ENCODE measurements at places on chromosomes 13 and 19.

DNA sequence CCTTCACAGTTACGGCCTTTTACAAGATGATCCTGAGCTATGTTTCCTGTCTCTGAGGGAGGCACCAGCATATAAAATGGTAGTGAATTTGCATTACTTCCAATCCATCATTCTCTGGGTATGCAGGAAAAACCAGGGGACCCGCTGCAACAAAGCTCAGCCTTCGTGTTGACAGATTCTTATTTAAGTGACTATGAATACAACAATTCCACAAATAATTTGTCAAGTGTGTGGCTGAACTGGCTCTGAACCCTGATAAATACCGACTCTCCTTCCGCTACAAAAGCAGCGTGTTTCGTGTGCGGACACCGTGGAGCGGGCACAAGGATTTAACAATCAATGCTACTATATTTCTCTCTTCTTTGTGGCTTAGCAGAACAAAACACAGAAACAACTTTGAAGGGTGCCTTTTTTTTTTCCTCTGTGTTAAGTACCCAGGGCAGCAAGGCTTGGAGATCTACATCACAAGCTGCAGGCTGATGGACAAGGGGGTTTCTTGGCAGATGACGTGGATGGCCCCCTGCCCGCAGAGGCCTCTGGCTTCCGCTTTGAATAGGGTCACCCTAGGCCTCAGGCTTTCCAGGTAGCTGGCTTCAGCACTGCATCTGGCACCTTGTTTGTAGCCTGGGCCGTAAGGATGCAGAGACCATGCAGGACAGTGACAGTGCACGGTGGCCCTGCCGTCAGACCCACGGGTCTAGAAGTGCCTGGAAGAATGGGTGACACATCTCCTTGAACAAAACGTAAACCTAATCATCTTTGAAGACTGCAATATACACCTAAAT, 280.5 kb upstream of the TSHZ3 start:
- DNase-seq, result no peak

DNA sequence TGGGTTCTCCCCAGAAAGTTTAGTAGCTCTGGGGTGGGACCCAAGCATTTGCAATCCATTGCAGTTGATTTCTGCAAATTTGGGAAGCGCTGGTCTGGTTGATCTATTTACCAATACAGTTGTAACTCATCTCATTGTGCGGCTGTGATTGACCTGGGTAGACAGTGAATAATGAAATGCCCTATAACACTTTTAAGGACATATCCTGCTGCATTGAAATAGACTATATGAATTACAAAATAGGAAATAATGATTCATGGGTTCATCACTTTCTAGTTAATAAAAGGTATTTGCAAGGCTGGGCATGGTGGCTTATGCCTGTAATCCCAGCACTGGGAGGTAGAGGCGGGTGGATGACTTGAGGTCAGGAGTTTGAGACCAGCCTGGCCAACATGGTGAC, 59.0 kb upstream of the FARP1 start:
- no peak for DNase-seq

GRCh38 chr13:54591540-54591939, 1562.9 kb downstream of the OLFM4 start:
- no peak for DNase-seq

GRCh38 chr13:109036078-109036780, 406.8 kb downstream of the MYO16 start:
- DNase-seq, result no peak

GRCh38 chr19:18846862-18847548, 15.2 kb downstream of the UPF1 start:
- DNase-seq, result peak; percentile 90

DNA sequence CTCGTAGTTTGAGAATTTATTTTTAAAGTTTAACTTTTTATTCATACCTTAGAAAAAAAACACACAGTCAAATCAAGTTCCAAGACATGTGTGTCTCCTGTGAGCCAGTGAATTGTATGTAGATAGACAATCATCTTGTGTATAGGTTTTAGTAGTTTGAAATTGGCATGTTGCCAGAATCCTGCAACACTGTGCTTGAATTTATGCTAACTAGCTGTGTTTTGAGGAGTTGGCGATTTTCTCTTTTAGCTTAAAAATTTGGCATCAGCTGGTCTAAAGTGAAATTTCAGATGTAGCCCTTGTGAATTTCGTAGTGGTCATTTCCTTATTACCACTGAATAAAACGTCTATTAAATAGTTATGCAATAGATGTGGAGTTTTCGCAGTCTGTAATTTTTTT, 213.2 kb downstream of the ATP8A2 start:
- no peak for DNase-seq

DNA sequence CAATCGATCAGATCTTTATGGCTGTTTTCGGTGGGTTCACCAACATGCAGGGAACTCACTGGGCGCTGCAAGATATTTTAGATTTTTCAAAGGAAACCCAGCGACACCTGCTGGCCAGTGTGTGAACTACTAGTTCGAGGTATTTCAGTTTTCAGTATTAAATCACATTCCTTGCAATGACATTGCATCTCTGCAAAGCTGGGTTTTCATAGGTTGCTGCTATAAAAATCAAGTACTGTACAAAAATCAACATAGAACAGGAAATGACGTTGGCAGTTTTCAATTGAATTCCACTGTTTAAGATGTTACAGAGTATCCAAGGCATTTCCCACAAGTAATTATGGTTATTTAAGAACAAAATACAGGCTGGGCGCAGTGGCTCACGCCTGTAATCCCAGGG, 17.6 kb downstream of the LIG1 start:
- peak; percentile 68 for DNase-seq

- DNase-seq, result peak; percentile 16
These were observed 552 bp upstream of the ZNF816 start for GRCh38 chr19:52963247-52963618.

DNA sequence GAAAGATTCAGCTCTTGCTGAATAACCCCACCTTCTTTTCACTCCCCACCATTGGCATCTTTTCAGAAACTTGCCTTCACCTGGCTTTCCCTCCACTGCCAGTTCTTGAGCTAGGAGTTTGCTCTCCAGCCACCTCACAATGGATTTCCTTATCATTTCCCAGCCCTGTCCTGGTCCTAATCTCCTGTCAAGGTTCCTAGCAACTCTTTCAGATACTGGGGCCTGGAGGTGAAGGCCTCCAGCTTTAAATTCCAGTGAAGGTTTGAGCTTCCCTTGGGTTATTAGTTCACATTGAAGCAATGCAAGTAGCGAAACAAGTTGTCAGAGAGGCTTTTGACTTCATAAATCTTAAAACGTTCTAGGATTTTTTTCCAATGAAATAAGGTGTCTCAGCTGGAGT, 320.8 kb upstream of the MAB21L1 start:
- no peak for DNase-seq

DNA sequence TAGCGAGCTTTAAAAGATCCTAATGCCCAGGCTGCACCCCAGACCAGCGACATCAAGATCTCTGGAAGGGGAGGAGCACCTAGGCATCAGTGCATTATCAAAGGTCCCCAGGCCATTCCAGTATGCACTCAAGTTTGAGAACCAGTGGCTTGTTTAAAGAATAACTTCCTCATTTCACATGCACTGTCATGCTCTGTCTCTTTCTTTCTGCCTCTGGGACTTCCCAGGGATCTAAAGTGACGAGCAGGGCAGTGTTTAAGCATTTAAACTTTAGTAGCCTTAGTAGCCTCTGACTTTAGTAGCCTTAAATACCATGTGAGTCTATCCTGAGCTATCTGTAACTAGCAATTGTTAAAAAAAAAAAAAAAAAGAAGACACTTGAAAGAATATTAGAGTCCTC, 8.9 kb upstream of the FARP1 start:
- DNase-seq, result no peak

GRCh38 chr19:55625004-55625326, 599 bp upstream of the ZNF784 start:
- no peak for DNase-seq

- DNase-seq, result no peak
These were observed 11.4 kb downstream of the ZIC2 start for GRCh38 chr13:99992949-99993351.

GRCh38 chr19:575527-576506, 3.4 kb downstream of the BSG start:
- peak; percentile 71 for DNase-seq

GRCh38 chr19:15290166-15290565, 42.2 kb downstream of the BRD4 start:
- DNase-seq, result no peak

GRCh38 chr13:40428354-40428753, 238.1 kb downstream of the FOXO1 start:
- no peak for DNase-seq

GRCh38 chr13:100789481-100789880, 114.9 kb upstream of the TMTC4 start:
- no peak for DNase-seq

DNA sequence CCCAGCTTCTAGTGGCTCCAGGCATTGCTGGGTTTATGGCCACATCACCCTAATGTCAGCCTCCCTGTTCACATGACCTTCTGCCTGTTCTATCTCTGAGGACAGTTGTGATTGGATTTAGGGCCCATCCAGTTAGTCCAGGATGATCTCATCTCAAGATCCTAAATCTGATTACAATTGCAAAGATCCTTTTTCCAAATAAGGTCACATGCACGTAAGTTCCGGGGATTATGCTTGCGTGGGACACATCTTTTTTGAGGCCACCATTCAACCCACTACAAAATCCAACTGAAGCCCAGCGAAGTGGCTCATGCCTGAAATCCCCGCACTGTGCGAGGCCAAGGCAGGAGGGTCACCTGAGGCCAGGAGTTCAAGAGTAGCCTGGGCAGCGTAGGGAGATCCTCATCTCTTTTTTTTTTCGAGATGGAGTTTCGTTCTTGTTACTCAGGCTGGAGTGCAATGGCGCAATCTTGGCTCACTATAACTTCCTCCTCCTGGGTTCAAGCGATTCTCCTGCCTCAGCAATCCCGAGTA, 12.3 kb downstream of the PLD3 start:
- DNase-seq, result no peak

DNA sequence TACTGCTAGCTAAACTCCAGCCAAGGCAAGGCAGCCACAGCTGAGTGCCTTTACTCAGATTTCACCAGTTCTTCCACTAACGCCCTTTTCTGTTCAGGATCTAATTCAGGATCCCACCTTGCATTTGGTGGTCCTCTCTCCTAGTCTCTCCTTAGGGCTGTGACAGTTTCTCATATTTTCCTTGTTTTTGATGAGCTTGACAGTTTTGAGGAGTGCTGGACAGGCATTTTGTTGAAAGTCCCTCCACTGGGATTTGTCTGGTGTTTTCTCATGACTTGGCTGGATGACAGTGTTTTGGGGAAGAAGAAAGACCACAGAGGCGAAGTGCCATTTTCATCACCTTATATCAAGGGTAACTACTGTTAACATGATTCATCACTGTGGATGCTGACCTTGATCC, 162.3 kb upstream of the TSC22D1 start:
- DNase-seq, result no peak

DNA sequence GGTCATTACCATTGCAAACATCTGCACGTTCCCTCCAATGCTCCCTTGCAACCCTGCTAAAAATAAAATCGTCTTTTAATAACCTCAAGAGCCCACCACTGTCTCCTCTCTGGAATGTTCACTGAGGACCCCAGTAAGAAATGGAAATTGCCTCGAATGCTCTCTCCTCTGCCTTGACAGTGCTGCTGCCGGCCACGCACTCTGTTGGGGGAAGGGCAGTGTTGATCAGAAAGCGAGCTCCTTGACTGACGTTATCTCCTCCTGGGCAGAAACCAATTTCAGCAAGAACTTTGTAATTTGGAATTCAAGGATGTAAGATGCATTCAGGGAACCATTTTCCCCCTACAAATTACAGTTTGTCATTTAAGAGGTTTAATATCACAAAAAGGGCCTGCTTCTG, 718.5 kb downstream of the UQCRFS1 start:
- no peak for DNase-seq

DNA sequence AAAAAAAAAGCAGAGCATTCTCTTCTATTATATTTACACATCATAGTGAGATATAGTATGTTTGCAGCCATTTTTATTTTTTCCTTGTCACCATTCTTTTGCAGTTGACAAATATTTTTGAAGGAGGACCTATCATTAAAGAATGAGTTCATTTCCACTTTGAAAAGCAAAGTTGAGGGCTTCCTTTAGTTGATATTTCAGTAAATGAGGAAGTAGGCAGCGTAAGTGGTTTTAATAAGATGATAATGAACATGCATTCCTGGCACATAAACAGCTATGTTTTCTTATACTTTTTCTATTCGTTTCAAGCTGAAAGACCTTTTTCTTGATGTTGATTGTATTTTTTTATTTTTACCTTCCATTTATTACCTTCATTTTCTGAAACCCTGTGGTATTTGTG, 66.2 kb downstream of the ZMYM2 start:
- DNase-seq, result no peak

GRCh38 chr19:41922585-41922984, 5.7 kb downstream of the ERFL start:
- no peak for DNase-seq

- no peak for DNase-seq
These were observed 140.7 kb upstream of the KLF12 start for GRCh38 chr13:74274916-74275315.

DNA sequence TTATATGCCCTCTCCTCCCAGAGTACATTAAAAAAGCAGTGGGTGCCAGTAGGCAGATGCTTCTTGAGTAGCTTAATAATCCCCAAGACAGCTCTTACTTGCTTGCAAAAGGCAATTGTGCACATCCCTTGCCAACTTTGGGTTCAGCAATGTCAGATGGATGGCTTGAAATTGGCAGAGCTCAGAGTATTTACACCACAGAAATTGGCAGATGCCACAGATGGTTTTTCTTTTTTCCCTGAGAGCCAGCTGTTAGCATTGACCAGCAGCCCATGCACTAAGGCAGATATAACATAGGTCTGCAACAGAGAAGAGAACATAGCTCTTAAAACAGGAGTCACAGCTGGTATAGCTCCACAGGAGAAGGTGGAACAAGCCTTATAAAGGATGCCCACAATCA, 18.4 kb upstream of the RNASEH2B start:
- no peak for DNase-seq

DNA sequence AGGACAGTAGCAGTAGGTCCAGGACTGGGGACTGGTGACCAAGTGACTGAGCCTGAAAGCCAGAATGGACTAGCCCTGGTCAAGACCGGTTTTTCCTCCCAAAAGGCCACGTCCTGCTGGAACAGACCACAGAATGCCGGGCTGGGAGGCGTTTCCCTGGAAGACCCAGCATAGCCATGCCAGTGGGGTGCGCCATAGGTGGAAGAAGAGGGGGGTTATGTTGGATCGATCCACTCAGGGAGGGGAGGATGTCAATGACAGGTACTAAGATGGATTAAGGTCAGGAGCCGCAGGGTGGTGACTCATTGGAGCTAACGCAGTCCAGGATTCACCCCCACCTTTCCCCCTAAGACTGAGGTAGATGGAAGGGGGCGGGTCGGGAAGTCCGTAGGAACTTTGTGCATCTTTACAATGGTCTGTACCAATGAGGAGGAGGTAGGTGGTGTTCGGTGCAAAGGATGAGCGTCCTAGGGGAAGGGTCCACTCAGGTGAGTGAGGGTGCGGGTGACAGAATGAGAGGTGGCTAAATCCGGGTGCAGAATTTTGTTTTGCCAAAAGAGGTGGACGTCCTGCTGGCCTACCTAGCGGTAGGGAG, 21.0 kb downstream of the VASP start:
- peak; percentile 43 for DNase-seq

DNA sequence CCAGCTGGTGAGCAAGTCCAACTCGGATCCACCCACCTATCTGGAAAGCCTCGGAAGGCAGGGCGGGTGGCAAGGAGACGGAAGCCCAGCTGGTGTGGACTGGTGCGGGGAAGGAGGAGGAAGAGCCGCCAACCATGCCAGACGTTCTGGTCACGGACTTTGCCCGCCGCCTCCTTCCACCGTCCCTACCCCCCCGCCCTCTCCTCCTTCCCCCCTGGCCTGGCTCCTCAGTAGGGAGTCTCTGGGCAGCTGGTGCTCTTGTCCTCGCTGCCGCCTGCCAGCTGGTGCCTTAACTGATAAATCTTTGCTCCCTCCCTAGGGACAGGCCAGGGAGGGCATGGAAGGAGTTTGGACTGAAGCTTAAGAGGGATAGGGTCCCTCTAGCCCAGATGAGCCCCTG, 4.8 kb downstream of the SYNGR4 start:
- DNase-seq, result no peak

All from AG08396 (cell line).